ENCODE measurements at places on chromosomes 5 and 9.

- no peak for DNase-seq
These were observed 63.8 kb upstream of the ASS1 start for GRCh38 chr9:130380920-130381469.

DNA sequence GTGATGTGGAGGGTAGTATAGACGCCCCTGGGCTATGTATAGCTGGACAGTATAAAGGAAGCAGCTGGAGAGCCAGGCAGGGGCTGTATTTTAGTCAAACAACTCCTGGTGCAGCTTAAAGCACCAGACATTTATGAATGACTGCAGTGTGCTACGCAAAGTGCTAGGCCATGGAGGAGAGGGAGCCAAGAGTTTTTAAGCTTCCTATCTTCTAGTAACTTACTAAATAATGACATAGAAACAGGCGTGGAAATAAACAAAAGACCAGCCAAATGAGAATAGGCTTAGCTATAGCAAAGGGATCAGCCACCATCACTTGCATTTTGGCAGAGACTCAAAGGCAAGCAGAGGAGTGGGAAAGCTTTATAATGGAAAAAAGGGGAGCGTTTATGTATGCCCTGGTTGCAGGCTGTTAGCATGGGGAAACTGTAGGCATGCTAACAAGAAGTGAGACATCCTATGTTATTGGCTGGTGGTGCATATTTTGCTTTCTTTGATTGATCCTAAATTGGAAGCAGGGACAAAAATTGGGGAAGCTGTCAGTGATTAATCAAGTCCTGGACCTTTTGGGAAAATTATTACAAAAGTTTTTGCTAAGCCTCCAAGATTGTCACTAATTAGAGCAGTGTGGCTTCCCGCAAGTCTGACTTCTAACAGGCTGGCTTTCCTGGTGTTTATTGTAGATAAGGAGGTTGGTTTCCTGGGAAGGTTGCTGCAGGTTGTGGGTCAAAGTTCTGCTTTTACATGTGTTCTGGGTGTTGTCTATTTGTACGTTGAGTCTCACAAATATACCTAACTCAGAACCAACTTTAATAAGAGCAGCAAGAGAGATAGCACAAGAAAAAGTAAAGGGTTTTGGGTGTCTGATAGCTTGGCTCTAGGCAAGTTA, 46.6 kb downstream of the RAB3C start:
- peak; percentile 37 for DNase-seq

DNA sequence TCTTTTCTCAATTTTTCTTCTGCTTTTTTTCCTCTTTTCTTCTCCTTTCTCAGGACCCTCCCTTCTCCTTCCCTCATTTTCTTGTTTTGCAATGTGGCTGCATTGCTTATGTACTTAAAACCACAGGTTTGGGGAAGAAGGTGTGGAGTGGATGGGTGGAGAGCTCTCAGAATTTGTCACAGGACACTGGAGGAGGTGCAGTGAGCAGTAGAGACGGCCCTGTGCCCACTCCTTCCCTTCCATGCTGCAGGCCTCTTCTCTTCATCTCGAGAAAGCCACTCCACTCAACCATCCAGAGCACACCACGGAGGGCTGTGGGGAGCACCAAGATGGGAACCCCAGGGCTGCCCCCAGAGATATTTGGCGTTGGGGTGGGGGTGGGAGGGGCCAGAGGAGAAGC, 92.3 kb downstream of the FSTL4 start:
- no peak for DNase-seq

- no peak for DNase-seq
These were observed 13.2 kb downstream of the OR2K2 start for GRCh38 chr9:111316796-111317195.

DNA sequence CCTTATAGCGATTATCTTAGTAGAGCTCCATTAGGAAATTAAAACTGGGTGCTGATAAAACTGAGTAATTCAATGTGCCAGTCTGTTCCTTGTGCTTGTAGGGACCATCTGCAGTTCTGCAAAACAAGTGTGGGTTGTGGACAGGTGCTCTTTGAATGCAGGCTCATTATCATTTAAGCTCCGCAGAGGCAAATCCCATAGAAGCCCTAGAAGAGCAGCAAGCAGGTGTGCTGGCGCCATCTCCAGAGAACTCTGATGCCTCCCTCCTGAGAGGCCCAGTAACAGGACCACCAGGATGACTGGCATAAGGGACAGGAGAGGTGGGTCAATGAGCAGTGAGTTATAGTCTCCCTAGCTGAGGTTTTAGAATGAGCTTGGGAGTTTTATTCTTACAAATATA, 1342.4 kb upstream of the DMAC1 start:
- no peak for DNase-seq
